Activated CD8-positive, alpha-beta memory T cell treated with anti-CD3 and anti-CD28 coated beads for 4 hours (primary cell): ENCODE measurements at places on chromosomes 1 and 21.

- no peak for DNase-seq
These were observed 6.7 kb downstream of the RNF186 start for GRCh38 chr1:19808351-19808750.

- no peak for DNase-seq
These were observed 8.6 kb downstream of the LEPR start for GRCh38 chr1:65429078-65429477.

DNA sequence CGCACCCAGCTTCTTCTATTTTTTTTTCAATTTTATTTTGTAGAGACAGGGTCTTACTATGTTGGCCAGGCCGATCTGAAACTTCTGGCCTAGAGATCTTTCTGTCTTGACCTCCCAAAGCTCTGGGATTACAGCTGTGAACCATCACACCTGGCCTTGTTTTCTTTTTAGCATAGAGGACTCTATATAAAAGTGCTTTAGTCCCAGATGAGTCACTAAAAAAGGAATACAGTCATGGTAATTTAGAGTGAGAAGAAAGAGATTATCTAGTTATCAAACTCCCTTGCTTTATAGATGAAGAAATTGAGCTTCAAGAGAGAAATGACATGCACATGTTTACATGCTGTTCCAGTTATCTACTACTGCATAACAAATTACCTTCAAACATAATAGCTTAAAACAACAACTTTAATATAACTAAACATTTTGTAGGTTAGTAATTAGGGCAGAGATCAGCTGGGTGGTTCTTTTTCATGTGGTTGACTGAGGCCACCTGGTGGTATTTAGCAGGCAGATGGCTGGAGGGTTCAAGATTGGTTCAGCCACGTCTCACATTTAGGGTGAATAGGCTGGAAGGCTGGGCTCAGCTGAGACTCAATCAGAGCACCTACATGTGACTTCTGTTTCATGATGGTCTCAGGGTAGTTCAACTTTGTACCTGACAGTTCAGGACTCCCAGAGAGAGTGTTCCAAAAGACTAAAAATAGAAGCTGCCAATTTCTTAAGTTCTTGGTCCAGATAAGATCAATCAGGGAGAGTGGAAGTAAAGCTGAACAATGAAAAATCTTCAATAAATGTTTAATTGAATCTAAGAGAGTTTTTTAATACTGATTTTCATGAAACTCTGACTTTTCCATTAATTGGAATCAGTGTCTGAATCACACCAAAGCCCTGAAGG, 16.9 kb upstream of the MTF2 start:
- DNase-seq: no peak

DNA sequence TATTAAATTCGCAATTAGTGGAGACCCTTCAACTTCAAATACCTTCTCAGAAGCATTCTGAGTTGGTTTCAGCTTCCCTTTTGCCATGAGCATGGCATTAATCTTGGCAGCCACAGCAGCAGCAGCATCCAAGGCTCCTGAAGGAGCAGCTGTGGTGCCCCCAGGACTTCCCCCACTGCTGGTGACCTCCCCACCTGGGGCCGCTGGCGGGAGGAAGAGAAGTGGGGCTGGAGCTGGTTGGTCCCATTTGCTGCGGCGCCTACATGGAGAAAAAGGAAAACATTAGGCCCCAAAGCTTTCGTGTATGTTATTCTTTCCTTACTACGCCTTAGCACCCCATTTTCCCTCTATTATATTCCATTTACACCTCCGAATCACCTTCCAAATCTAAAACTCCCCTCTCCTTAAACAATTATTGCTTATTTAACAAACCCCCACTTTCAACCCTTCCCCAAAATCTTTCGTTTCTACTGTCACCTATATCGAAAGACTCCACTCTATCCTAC, 569 bp downstream of the KHDC4 start:
- DNase-seq: no peak

GRCh38 chr1:225467193-225468020, 39.6 kb upstream of the LBR start:
- peak; percentile 57 for DNase-seq

- no peak for DNase-seq
These were observed 30.6 kb downstream of the FYB2 start for GRCh38 chr1:56788588-56788987.
